BJ (cell line): ENCODE measurements at places on chromosomes 11 and 22.
A peak's percentile ranks its signal among the peaks of the same experiment; 100 is the strongest.

- DNase-seq = peak; percentile 57
These were observed 260.8 kb downstream of the LARGE1 start for GRCh38 chr22:33659448-33659847.

GRCh38 chr11:112628676-112629075 lies 332.5 kb upstream of the NCAM1 start:
- no peak for DNase-seq

- DNase-seq = no peak
These were observed 103.2 kb downstream of the TBC1D22A start for GRCh38 chr22:46865642-46866041.

DNA sequence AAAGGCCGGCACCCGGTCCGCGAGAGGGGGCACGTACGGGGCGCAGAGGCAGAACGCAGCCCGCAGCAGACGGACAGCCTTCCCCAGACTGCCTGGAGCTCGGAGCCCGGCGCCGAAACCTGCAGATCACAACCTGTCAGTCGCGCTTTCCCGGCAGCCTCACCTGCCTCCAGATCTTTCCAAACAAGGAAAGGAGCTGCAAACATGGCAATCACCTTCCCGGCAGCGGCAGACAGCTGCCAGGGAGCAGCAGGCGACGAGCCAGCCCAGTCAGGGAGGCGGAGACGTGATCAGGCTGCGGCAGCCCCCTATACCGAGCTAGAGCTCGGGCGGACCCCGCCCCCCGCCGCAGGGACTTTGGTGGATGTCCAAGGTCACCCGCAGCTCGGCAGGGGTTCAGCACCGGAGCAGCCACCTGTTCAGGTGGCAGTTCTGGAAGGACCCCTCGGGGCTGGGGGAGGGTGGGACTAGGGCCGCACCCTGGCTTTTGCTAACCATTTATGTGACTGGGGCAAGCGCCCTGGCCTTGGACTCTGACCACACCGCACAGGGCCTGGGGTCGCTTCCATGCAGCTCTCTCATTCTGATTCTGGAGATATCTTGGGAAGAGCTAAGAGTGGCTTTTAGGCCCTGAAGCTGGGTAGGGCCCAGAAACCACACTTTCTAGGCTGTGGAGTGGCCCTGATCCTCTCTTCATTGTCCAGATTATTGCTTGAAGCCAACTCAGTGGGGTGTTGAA lies 143.8 kb downstream of the NECTIN1 start:
- DNase-seq = no peak

DNA sequence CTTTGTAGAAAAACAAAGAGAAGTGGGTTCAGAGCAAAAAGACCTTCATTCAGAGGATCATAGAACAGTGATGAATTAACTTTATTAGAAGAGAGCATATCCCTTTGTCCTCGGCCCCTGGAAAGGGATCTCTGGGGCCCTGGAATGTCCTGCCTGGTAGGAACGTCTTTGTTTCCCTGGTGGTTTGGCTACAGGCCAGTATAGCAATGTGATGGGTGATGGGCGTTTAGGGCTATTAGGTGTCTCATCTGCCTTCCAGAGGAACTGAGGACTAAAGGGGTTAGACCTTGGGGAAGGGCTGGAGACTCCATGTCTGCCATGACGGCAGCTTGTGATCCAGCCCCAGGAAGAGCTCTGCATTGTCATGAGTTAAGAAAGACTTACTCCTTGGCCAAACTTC lies 9.1 kb downstream of the APOL4 start:
- no peak for DNase-seq

GRCh38 chr11:34407121-34407813 lies 31.5 kb upstream of the CAT start:
- DNase-seq = no peak

GRCh38 chr22:46537225-46537945 lies at the start of gene CELSR1:
TSS of gene CELSR1 (minus strand) at chr22:46537620. CDS start at chr22:46537170, 450 bp downstream.
- no peak for DNase-seq

DNA sequence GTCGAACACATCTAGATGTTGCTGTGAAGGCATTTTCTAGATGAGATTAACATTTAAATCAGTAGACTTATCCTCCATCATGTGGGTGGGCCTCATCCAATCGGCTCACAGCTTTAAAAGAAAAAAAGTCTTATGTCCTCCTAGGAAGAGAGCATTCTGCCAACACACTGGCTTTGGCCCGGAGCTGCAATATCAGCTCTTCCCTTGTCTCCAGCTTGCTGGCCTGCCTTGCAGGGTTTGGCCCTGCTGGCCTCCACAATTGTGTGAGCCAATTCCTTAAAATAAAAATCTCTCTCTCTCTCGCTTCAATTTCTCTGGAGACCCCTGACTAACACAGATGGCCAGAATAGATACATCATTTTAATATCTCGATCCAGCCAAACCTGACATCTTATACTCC lies 13.1 kb upstream of the ABCC8 start:
- DNase-seq = no peak

- no peak for DNase-seq
These were observed 101.8 kb downstream of the FEZ1 start for GRCh38 chr11:125394296-125394695.

- DNase-seq = no peak
These were observed 286.7 kb downstream of the MN1 start for GRCh38 chr22:27514601-27515523.

GRCh38 chr11:102389253-102389652 lies 42.2 kb downstream of the BIRC2 start:
- DNase-seq = no peak

DNA sequence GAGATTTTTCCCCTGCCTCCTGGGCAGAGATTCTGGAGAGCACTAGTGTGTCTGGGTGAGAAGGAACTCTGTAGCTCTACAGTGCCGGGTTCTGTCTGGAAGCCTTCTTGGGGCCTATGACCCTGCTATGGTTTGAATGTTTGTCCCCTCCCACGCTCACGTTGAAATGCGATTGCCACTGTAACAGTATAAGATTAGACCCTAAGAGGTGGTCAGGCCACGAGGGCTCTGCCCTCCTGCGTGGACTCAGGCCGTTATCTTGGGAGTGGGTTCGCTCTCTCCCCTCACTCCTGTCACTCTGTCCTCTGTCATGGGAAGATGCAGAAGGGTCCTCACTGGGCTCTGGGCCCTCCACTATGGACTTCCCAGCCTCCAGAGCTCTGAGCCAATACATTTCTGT lies 3.5 kb downstream of the AP5B1 start:
- no peak for DNase-seq

DNA sequence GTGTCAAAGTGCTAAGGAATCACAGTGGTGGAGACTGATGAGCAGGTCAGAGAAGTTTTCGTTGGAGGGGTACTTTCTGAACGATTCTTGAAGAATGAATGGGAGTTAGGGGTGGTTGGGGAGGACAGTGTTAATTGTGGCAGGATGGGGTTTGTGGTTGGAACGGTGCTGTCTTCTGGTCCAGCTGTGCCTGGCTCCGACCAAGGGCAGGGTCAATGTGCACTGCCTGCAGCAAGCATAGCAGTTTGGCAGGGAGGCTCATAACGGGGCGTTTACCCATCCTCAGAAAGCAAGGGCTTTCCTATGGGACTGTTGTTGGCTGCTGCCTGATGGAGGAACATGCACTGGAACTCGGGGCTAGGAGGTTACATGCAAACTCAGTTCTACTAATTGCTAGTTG lies 265.8 kb downstream of the KIRREL3 start:
- DNase-seq = no peak

- no peak for DNase-seq
These were observed 109.2 kb downstream of the FAM76B start for GRCh38 chr11:95680169-95680929.

GRCh38 chr11:110355011-110355744 lies 58.8 kb upstream of the RDX start:
- DNase-seq = no peak

GRCh38 chr11:11568651-11569229 lies 53.1 kb downstream of the GALNT18 start:
- no peak for DNase-seq

DNA sequence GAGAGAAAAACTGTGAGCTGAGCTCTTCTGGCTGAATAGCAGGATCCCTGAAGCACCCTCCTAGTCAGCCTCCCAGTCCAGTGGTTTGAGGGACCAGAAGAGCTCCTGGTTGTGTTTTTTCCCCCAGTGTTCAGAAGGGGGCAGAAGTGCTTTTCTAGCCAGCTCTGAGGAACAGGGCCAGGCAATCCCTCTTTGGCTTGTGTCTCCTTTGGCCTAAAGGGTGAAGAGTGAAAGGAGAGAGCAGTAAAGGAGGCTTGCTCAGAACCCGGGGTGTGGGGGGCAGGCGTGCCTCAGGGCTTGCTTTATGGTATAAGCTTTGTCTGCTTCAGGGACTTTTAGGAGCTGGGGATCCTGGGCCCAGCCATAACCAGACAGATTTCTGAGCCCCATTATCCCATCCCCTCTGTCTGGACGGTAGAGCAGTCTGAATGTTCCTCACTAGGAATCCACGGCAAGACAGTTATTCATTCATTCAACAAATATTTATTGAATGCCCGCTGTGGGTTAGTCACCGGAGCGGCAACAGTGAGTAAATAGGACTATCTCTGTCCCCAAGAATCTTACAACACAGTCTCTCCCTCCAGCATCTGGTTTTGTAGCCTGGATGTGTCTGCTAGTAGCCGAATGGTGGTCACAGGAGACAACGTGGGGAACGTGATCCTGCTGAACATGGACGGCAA lies 14.5 kb downstream of the ACP2 start:
- DNase-seq = no peak

- no peak for DNase-seq
These were observed 15.1 kb upstream of the CEP295 start for GRCh38 chr11:93646399-93646798.

DNA sequence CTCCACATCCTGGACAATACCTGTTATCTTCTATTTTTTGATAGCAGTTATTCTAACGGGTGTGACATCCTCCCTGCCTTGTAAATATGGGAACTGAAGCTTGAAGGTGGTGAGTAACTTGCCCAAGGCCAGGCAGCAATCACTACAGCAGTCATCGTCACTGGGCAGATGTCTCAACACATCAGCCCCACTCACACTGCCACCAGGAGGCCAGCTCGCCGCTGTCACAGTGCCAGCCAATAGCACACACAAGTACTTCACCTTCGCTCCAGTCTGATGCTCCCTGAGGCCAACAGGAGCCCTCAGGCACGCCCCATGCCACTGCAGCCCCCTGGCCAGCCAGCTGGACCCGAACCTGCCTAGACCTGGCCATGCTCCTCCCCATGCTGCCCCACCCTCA lies 4.9 kb upstream of the TTLL1 start:
- no peak for DNase-seq

GRCh38 chr11:134363592-134363991 lies 31.8 kb downstream of the GLB1L2 start:
- no peak for DNase-seq

DNA sequence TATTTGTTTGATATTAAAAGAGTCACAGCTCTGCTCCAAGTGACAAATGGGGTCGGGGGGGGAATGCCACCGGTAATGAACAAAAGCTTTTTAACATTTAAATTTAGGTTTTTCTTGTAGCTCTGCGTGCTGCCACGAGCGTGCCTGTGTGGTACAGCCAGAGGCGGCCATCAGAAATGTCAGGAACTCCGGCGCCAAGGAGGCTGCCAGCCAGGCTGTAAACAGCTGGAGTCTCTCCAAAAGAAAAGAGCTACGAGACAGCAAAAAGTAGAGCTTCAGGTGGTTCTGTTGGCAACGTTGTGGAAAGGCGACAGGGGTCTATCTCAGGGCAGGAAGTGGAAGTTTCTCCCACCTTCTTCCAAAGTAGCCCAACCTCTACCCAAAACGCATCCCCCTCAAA lies 532.8 kb downstream of the OPCML start:
- DNase-seq = no peak

DNA sequence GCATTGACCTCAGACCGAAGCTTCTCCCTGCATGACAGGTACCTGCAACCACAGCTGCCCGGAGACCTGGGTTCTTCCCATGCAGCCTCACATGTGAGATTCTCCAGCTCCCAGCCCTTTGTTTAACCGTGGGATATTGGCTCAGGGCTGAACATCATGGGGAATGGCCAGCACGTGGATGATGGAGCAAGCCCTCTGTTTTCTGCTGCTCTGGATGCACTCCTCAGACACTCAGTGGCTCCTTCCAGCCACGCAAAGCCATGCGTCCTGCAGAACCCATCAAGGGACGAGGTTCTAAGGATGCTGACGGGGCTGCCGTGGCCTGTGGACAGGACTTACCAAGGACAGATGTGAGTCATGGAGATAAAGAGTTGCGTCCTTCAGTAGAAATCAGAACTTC lies 639.1 kb downstream of the BRD1 start:
- no peak for DNase-seq

DNA sequence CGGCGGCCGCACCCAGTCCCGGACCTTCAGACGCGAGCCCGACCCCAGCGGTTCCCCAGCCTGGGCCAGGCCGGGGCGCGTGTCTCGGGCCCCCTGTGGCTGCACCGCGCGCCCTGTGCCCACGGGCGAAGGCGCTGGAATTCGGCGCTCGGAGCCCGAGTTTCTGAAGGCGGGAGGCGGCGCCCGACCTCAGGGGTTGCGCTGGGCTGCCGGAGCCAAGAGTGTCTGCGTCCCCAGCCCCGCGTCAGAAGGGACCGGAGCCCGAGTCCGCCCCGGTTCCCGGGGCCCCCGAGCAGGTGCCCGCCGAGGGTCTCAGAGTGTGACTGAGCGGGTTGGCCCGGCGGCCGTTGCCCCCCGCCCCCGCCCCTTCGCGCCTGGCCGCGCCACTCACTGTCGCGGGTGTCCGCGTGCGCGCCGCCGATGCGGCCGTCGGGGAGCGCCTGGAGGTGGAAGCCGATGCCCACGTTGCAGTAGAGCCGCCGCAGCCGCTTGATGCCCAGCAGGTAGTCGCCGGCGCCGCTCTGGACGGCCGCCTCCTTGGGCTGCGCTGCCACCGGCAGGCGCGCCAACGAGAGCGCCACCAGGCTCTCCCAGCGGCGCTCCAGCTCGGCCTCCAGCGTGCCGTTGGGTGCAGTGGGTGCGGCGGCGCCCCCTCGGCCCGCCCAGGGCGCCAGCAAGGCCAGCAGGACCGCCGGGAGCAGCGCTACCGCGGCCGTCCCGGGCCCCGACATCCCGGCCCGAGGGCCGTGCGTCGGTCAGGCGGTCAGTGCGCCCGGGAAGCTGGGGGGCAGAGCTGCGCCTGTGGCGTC lies 583 bp downstream of the FGF4 start:
- DNase-seq = no peak

- no peak for DNase-seq
These were observed 166.7 kb upstream of the GUCY1A2 start for GRCh38 chr11:107184986-107185385.

- no peak for DNase-seq
These were observed 19.6 kb upstream of the TXNRD2 start for GRCh38 chr22:19961201-19961580.

- no peak for DNase-seq
These were observed 6.9 kb downstream of the SHISAL1 start for GRCh38 chr22:44305888-44306287.

DNA sequence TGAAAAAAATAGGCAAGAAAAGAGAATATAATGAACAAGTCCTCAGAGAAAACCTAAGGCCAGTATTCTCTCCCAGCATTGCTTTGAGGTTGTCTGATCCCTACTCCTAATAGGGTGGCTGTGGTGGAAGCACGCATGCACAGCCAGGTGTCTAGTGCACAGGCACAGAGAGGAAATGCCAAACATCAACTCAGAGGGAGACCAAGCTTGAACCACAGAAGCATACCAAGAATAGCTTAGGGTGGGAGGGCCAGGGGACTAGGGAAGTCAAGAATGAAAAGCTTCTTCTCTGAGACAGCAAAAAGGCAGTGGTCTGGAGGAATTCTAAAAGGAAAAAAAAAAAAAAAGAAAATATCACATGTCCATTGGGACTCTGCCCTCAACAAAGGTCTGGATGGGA lies 244.1 kb upstream of the API5 start:
- no peak for DNase-seq
